ENCODE measurements at places on chromosomes 12 and 14. TPM values are rescaled to one million over a fixed set of nuclear protein-coding genes. Genes with fewer than 3 reads are reported as not detected.

DNA sequence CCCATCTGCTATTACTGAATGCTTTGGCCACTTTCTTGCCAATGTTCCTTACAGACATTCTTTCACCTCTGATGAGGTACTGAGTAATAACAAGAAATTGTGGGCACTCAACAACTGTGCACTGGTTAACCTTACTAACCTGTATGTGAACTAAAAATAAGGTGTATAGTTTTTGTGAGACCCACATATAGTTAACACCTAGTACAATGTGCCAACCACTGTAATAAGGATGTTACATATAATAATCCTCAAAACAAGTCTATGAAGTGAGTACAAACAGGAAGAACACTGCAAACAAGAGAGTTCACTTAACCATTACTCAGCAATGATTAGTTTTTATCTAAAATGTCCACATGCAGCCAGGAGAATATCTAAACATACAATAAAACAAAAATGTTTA, 4.5 kb downstream of the DDHD1 start:
- H3K27me3 ChIP-seq: no peaks in the 10 kb centered on the region
- no peaks in the 10 kb centered on the region for H3K36me3 ChIP-seq

DNA sequence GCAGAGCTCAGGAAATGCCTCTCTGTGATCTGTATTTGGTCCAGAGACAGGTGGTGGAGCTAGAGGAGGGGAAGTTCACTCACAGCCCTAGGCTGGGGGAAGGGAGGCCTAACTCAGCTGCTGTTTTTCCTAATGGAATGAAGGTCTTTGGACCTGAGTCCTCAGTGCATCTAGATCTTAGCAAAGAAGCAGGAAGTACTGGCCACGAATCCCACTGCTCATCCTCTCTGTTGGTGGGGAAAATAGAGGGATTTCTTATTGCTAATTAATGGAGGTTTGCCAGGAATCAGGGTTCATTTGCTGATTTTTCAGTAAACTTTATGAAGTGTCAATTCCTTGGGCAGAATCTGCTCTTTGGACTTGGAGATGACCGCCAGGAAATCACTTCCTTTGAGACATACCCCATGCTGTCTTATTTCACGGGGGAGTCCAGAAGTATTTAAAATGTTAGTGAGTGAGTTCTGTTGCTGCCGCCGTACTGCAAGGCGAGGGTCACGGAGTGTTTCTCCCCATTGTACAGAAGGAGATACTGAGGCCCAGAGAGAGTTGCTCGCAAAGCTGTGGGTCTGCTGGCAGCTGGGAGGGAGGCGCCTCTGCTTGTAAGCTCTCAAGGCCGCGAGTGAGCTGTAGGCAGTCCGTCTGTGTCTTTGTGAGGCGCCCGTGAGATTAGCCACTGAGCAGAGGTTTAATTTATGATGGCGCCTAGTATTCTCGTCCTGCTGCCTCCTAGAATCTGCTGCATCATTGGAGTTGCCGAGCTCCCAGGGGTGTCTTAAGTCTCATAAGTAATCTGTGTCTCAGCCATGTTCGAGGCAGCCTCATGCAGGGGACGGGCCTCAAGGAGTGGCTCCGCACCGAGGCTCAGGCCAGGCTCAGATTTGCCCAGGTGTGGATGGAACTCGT, 88.2 kb downstream of the TSPAN9 start:
- DNase-seq: peak; percentile 93
- no peaks in the 10 kb centered on the region for H3K27me3 ChIP-seq
- H3K36me3 ChIP-seq: no peaks in the 10 kb centered on the region
- H3K4me3 ChIP-seq: no peak overlapping the region
- H3K4me1 ChIP-seq: peaks cover 32% of the 10 kb centered on the region
- H3K27ac ChIP-seq: peak overlapping the region; percentile 73

DNA sequence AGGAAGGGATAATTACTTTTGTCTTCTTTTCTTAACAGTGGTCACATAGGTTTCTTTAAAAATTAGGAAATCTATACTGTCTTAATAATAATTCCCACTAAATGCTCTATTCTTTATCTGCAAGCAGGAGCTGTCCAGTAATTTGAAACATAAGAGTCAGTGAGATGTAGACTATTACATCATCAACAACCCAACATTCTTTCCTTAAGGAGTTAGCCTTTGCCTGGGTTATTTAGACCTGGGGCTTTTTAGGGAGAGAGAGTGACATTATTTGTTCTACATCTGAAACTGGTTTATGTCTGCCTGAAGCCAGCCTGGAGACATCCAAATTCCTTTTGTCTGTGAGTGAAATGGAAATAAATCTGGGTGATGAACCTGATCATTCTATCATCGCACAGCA, 294.4 kb downstream of the TMTC2 start:
- no peak for DNase-seq
- peaks cover 4% of the 10 kb centered on the region for H3K36me3 ChIP-seq
- H3K4me1 ChIP-seq: no peaks in the 10 kb centered on the region
- H3K27ac ChIP-seq: no peak overlapping the region
- no peaks in the 10 kb centered on the region for H3K27me3 ChIP-seq

- DNase-seq: no peak
- no peaks in the 10 kb centered on the region for H3K4me1 ChIP-seq
- H3K4me3 ChIP-seq: no peak overlapping the region
- H3K27ac ChIP-seq: no peak overlapping the region
Observed at GRCh38 chr14:98958632-98959031, 313.4 kb downstream of the BCL11B start.

DNA sequence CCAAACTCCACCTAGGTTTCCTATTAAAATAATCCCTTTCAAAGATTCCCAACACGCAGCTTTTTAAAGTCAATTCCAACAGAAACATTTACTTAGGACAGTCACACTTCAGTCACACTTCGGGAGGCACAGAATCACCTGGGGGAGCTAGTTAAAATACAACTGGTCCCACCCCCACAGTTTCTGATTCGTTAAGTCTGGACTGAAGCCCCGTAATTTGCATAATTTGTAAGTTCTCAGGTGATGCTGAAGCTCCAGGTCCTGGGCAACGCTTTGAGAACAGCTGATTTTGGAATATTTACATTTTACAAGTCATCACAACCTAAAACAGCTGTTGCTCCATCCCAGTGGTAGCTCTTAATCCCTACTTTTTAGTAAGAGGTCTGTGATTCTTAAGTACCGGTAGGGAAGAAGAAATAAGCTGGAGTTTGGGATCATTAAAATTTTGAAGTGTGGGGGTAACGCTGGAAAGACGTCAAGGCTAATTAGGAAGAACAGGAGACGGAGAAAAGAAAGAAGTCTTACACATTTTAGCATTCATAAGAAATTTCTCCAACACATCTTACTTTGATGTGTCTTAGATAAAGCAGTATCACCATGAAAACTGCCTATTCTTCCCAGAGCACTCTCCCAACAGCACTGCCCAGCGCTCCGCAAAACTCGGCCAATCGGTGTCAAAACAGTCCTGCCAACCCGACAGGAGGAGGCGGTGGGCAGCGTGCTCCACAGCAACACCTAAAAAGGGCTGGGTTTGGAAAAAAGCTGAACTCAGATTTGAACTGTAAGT, 1.1 kb downstream of the IPO8 start:
- H3K4me1 ChIP-seq: peaks cover 5% of the 10 kb centered on the region
- H3K4me3 ChIP-seq: peak overlapping the region; percentile 99
- no peaks in the 10 kb centered on the region for H3K36me3 ChIP-seq
- H3K27ac ChIP-seq: peak overlapping the region; percentile 87
- DNase-seq: peak; percentile 28
- no peaks in the 10 kb centered on the region for H3K27me3 ChIP-seq

- peaks cover 3% of the 10 kb centered on the region for H3K4me1 ChIP-seq
- H3K27me3 ChIP-seq: no peaks in the 10 kb centered on the region
- no peak overlapping the region for H3K4me3 ChIP-seq
- H3K27ac ChIP-seq: no peak overlapping the region
Observed at GRCh38 chr14:81805785-81806184, 272.1 kb upstream of the SEL1L start.

DNA sequence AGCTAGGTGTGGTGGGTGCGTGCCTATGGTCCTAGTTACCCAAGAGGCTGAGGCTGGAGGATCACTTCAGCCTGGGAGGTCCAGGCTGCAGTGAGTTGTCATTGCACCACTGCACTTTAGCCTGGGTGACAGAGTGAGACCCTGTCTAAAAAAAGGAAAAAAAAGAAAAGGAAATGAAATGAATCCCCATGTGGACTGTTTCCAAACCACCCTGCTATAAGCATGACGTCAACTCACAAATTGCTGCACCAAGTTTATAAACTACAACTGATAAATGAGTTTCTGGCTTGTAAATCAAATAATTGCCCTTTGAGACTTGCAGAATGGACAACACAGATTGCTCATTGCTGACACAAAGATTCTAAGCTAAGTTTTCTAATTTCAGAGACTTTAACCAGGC, 51.0 kb upstream of the STK38L start:
- H3K27ac ChIP-seq: peak overlapping the region; percentile 67
- no peak overlapping the region for H3K4me3 ChIP-seq
- peaks cover 20% of the 10 kb centered on the region for H3K4me1 ChIP-seq
- H3K27me3 ChIP-seq: no peaks in the 10 kb centered on the region
- no peaks in the 10 kb centered on the region for H3K36me3 ChIP-seq

- no peaks in the 10 kb centered on the region for H3K36me3 ChIP-seq
- H3K27ac ChIP-seq: no peak overlapping the region
- no peaks in the 10 kb centered on the region for H3K4me1 ChIP-seq
- no peaks in the 10 kb centered on the region for H3K27me3 ChIP-seq
Observed at GRCh38 chr14:77910506-77910905, 110.6 kb downstream of the ADCK1 start.

- H3K27me3 ChIP-seq: no peaks in the 10 kb centered on the region
- peak overlapping the region; percentile 76 for H3K4me3 ChIP-seq
- no peak for DNase-seq
Observed at GRCh38 chr12:51216642-51217041, 1.2 kb downstream of the POU6F1 start.

- H3K36me3 ChIP-seq: peaks cover 10% of the 10 kb centered on the region
- H3K4me3 ChIP-seq: no peak overlapping the region
Observed at GRCh38 chr14:69334576-69334975, 63.5 kb downstream of the ERH start.

- H3K36me3 ChIP-seq: no peaks in the 10 kb centered on the region
- no peaks in the 10 kb centered on the region for H3K27me3 ChIP-seq
- no peaks in the 10 kb centered on the region for H3K4me1 ChIP-seq
- no peak overlapping the region for H3K27ac ChIP-seq
- no peak overlapping the region for H3K4me3 ChIP-seq
Observed at GRCh38 chr12:96501133-96501761, 11.9 kb downstream of the CFAP54 start.

DNA sequence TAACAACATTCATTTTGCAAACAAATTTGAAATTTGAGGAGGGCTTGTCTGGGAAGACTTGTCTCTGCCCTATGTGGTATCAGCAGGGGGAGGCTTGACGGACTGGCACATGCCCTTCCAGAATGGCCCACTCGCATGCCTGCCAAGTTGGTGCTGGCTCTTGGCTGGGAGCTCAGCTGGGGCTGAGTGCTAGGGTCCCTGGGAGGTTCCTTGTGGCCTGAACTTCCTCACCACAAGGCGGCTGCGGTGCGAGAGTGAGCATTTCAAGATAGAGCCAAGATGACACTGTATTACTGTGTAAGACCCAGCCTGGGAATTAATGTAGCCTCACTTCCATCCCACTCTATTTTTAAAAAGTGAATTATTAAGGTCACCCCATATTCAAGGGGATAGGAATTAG, 271.6 kb upstream of the PLEKHG7 start:
- no peak for DNase-seq
- no peaks in the 10 kb centered on the region for H3K36me3 ChIP-seq
- no peak overlapping the region for H3K4me3 ChIP-seq
- H3K27ac ChIP-seq: no peak overlapping the region
- no peaks in the 10 kb centered on the region for H3K4me1 ChIP-seq
- no peaks in the 10 kb centered on the region for H3K27me3 ChIP-seq

GRCh38 chr14:90632871-90633270, 183.4 kb downstream of the TTC7B start:
- H3K36me3 ChIP-seq: no peaks in the 10 kb centered on the region
- H3K4me3 ChIP-seq: no peak overlapping the region
- DNase-seq: peak; percentile 53
- H3K27ac ChIP-seq: no peak overlapping the region
- no peaks in the 10 kb centered on the region for H3K27me3 ChIP-seq
- H3K4me1 ChIP-seq: peaks cover 6% of the 10 kb centered on the region

- H3K27ac ChIP-seq: peak overlapping the region; percentile 58
- peak overlapping the region; percentile 55 for H3K4me3 ChIP-seq
- peaks cover 61% of the 10 kb centered on the region for H3K4me1 ChIP-seq
- DNase-seq: peak; percentile 60
Observed at GRCh38 chr14:105487449-105487985, 831 bp downstream of the CRIP1 start.

DNA sequence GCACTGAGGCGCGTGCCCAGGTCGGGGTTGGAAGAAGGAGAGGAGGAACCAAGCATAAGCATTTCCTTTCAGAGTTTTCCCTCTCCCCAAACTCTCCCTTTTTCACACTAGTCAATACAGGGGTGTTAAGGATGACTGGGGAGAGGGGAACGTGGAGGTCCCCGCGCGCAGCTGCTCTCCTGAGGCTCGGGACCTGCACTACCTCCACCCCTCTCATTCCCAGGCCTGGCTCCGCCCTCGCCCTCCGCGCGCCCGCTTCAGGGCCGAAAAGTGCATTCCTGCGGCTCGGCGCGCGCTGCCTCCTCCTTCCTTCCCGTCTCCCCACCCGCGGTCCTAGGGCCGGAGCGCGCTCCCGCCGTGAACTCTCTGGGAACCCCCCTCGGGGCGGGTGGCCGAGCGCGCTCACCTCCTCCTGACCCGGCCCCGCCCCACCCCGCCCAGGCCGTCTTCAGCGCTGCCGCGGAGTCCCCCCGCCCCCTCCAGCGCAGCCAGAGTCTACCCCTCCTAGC, 11.3 kb downstream of the RARG start:
- H3K4me3 ChIP-seq: peak overlapping the region; percentile 50
- peak; percentile 88 for DNase-seq
- H3K36me3 ChIP-seq: no peaks in the 10 kb centered on the region
- peaks cover 62% of the 10 kb centered on the region for H3K4me1 ChIP-seq

GRCh38 chr12:106598003-106598402, 15.2 kb downstream of the RFX4 start:
- no peak overlapping the region for H3K27ac ChIP-seq
- H3K27me3 ChIP-seq: peaks cover 29% of the 10 kb centered on the region
- H3K4me1 ChIP-seq: no peaks in the 10 kb centered on the region
- no peak overlapping the region for H3K4me3 ChIP-seq

DNA sequence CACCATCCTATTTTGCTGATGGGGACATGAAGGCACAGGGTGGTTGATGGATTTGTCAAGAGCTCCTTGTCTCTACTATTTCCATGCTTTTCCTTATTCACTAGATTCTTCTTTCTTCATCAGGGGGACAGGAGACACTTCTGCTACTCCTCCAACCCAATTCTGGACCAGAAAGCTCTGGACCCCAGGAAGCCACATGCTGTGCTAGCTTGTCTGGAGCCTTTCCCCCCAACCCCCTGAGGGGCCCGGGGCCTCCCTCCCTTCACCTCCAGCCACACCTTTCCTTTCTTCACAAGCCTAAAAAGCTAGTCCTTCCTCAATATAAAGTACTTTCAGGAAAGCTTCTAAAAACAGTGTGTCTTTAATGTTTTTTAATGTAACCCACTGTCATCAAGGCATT, 75.1 kb upstream of the CAPRIN2 start:
- no peak overlapping the region for H3K27ac ChIP-seq
- no peak overlapping the region for H3K4me3 ChIP-seq
- H3K4me1 ChIP-seq: no peaks in the 10 kb centered on the region
- DNase-seq: no peak
- peaks cover 10% of the 10 kb centered on the region for H3K27me3 ChIP-seq

The CCDC175 gene
- polyA plus RNA-seq: 1.5 TPM

The TMPRSS12 gene
- 0.01 TPM for polyA plus RNA-seq

The ASCL1 gene
- polyA plus RNA-seq: 6.4 TPM

The RPS6KA5 gene
- 8.6 TPM for polyA plus RNA-seq

The TMEM121 gene
- polyA plus RNA-seq: 3.0 TPM

The CLEC4D gene
- polyA plus RNA-seq: 0.03 TPM

The CLEC9A gene
- 2.5 TPM for polyA plus RNA-seq

The KRT80 gene
- polyA plus RNA-seq: 0.45 TPM

The IL26 gene
- polyA plus RNA-seq: 0.10 TPM

The ESPL1 gene
- polyA plus RNA-seq: 31.2 TPM

The MED6 gene
- 31.6 TPM for polyA plus RNA-seq

The GYS2 gene
- polyA plus RNA-seq: 0.03 TPM

The ABCC9 gene
- polyA plus RNA-seq: 7.4 TPM

The ADCY6 gene
- polyA plus RNA-seq: 54.2 TPM

The TMEM132C gene
- polyA plus RNA-seq: 1.3 TPM

The GLIPR1 gene
- polyA plus RNA-seq: 14.1 TPM
